ENCODE measurements at places on chromosomes 12 and 14. TPM values are rescaled to one million over a fixed set of nuclear protein-coding genes. Genes with fewer than 3 reads are reported as not detected.
A peak's percentile ranks its signal among the peaks of the same experiment; 100 is the strongest.

GRCh38 chr14:73221945-73222344, 15.4 kb upstream of the PAPLN start:
- DNase-seq, result no peak

DNA sequence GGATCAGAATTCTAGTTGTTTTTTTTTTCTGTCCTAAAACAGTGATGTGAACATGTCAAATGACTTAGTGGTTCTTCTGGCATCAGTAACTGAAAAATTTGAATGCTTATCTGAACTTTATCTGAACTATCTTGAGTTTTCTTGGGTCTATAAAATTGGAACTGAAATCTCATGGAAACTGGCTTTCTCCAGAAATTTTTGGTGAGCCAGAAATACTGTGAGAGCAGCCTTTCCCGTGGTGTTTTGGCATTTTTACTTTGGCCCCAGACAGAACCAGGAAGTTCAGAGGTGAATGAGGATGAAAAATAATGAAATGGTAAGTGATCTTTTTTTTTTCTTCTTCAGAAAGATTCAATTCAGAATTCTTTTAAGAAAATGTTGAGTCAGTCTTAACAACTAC, 89.5 kb upstream of the CCDC91 start:
- no peak for DNase-seq

DNA sequence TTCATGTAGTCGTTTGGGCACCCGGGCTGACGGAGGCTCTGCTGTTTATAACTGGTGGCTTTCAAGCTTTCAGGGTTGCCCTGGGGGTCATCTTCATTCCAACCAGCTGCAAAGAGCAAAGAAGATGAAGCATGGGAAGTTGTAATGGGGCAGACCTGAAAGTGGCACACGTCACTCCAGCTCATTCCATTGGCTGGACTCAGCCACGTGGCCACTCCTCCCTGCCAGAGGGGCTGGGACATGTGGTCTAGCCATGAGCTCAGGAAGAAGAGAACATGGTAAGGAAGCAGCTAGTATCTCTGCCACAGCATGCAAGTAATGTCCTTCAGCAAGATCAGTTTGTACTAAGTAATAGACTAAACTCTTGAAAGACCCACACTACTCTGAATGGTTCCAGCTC, 51.7 kb upstream of the FERMT2 start:
- DNase-seq, result peak; percentile 1

DNA sequence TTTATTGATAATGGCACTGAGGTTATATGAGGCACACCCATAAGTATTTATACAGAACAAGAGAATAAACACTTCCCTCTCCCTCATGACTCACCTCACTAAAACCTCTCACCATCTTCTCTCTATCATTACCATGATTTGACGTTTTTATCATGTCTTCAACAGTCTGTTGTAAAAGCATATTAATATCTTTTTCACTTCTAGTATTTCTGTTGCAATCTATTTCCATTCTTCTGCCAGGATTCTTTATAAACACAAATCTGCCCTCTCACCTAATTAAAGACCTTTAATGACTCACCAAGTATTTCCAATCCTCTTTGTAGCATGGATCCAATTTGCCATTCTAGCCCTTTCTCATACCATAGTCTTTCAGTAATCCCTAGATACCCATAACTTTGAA, 527.7 kb downstream of the SLC16A7 start:
- no peak for DNase-seq

- no peak for DNase-seq
These were observed 86.9 kb downstream of the PRICKLE1 start for GRCh38 chr12:42502682-42503081.

GRCh38 chr12:70646850-70647249, 9.6 kb upstream of the PTPRB start:
- no peak for DNase-seq

DNA sequence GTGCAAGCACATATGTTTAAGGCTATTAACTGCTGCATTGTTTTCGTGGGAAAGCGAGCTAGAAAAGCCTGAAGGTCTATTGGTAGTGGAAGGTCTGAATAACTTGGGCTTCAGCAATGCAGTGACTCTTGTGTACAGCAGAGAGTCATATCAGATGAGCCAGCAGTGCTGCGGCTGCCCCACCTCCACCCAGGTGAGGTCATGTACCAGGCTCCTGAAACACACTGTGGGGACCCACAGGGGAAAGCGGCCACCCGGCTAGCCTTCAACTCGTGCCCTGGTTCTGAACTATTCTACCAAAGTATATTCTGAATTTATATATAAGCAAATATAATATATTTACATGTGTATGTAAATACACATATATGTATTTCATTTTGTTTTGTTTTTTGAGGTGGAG, 12.7 kb upstream of the RAN start:
- DNase-seq, result no peak

GRCh38 chr12:59076622-59077021, 156.3 kb upstream of the LRIG3 start:
- DNase-seq, result no peak

GRCh38 chr12:38931461-38931860, 26.1 kb upstream of the CPNE8 start:
- no peak for DNase-seq

DNA sequence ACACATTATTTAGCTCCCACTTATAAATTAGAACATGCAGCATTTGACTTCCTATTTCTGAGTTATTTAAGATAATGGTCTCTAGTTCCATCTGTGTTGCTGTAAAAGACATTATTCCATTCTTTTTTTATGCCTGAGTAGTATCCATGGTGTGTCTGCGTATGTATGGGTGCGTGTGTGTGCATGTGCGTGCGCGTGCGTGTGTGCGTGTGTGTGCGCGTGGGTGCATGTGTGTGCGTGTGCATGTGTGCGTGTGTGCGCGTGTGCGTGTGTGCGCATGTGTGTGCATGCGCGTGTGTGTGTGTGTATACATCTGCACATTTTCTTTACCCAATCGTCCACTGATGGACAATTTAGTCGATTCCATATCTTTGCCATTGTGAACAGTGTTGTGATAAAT, 479.4 kb upstream of the TMEM132C start:
- no peak for DNase-seq

DNA sequence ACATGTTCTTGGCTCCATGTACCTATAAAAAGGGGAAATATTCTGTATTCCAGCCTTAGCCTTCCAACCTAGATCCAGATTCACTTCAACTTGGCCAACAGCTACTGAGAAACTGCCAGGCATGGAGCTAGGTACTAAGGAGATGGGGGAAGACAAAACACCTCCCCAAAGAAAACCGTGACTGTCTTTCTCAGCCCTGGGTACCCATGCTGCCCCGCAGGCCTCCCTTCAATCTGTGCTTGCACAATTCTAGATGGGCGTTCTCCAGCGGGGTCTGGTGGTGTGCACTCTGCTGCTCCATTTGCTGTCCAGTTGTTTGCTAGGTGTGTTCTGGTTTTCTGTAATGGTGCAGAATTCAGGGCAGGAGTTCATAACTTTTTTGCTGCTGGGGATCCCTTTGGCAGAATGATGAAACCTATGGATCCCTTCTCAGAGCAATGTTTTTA, 817 bp upstream of the KRT4 start:
- DNase-seq, result no peak

GRCh38 chr14:55366271-55366670, 45.4 kb downstream of the ATG14 start:
- no peak for DNase-seq

DNA sequence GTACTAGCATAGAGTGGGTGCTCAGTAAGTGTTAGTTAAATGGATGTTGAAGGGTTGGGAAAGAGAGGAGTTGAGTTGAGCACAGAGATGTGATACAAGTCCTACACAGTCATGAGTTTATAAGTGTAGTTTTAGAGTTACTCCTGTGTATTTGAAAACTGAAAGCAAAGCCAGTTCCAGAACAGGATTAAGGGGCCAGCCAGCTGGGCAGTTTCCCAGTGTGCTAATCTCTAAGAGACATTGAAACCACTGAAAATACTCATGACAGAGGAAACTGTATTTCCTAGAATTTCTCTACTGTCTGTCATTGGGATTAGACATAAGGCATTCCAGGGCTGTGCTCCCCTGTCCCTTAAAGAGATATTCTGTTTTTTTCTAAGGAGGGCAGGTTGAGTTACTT, 101.0 kb downstream of the DERA start:
- DNase-seq, result no peak

DNA sequence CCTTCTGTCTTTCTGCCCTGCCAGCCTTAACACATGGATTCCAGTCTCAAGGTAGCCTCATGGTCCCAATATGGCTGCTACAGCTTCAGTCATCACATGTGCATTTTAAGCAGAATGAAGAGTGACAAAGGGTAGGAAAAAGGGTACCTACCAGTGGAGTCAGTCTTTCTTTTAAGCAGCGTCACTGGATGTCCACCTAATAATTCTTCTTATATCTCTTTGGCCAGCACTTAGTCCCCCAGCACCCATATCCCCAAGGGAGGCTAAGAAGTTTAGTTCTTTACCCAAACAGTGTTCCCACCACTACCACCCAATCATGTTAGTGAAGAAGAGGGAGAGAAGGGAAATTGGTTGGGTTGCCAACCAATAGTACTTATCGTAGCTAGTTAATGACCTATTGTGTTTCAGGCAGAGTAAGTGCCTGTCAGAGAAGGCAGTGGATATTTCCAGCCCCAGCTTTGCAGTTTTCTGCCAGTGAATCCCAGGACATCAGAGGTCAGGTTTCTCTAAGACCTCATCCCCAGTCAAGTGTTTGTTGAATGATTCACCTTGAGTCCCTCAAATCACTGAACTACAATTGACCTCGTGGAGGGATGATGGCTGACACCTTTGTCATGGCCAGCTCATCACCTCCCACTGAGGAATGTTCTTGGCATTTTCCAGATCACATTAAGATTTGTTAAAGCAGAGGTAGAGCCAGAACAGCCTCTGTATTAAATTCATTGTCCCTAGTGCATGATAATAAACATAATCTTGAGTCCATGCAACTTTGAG, 250.9 kb upstream of the CRY1 start:
- DNase-seq, result no peak

DNA sequence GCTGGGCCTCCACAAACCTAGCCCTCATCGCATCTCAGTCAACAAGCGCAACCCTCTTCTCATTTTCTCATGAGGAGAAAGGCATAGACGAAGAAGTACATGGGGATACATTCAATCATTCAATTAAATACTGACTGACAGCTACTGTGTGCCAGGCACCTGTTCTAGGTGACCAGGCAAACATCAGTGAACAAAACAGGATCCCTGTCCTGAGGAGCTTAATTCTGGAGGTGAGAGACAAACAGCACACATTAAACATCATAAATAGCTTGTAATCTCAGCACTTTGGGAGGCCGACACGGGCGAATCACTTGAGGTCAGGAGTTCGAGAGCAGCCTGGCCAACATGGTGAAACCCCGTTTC, 362 bp upstream of the ACYP1 start:
- no peak for DNase-seq

GRCh38 chr12:130689408-130690405, 26.4 kb downstream of the RIMBP2 start:
- DNase-seq, result no peak

- DNase-seq, result peak; percentile 19
These were observed 12.3 kb upstream of the KRT74 start for GRCh38 chr12:52585946-52586345.

DNA sequence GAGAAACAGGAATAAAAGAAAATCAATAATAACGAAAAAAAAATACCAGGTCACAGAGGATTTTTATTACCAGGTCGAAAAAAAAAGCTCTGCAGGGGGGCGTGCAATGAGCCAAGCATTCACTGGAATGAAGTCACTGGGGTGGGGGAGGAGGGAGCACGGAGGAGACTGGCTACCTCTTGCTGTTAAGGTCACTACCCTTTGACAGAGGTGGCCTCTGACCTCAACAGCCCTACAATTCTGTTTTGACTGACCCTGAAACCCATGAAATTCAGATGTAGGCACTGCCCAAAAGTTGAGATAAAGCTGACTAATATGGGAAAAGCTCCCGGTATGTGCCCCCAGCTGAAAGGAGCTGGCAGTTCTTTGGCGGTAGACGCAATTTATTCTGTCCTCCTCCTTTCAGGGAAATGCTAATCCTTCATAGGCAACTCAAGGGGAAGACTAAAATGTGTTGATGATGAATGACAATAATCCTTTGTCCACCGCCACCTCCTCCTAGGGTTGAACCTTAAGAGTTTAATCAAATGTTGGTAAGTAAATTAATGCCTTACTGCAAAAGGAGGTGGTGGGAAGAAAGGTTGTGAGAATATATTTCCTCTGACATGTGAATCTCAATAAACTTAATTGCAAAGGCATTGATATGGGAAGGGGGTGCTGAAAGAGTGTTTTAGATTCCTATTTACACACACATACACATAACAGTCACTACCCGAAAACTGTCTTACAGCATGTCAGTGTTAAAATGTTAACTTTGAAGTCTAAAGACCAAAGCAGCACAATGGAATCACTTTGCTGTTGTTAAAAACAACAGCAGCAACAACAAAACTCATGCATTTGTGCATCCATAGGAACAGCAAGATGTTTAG, 6.3 kb upstream of the RIC8B start:
- no peak for DNase-seq

DNA sequence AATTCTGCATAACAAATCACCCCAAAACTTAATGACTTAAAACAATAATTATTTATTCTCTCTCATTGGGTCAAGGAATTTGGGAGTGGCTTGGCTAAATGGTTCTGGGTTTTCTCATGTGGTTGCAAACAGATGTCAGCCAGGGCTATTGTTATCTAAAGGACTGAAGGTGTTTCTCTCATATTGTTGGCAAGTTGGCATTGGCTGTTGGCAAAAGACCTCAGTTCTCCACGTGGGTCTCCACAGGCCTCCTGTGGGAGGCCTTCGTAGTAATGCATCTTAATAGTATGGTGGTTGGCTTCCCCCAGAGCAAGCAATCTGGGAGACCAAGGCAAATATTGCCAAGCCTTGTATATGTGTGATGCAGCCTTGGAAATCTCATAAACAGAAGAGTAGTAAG, 14.4 kb downstream of the GALNT16 start:
- DNase-seq, result no peak

MYF5 gene
- total RNA-seq, result not detected

GUCY2C gene
- 4.4 TPM for total RNA-seq

KLHL33 gene
- not detected for total RNA-seq

CINP gene
- total RNA-seq, result 41.5 TPM

CLEC4A gene
- 0.32 TPM for total RNA-seq

WIF1 gene
- total RNA-seq, result not detected

NFE2 gene
- total RNA-seq, result 6.2 TPM

HNF1A gene
- 41.2 TPM for total RNA-seq

ARL1 gene
- total RNA-seq, result 114 TPM

PTCSC3 gene
- total RNA-seq, result not detected

Data from Caco-2 (cell line).